ENCODE measurements at places on chromosomes 1 and 21.
A peak's percentile ranks its signal among the peaks of the same experiment; 100 is the strongest.

DNA sequence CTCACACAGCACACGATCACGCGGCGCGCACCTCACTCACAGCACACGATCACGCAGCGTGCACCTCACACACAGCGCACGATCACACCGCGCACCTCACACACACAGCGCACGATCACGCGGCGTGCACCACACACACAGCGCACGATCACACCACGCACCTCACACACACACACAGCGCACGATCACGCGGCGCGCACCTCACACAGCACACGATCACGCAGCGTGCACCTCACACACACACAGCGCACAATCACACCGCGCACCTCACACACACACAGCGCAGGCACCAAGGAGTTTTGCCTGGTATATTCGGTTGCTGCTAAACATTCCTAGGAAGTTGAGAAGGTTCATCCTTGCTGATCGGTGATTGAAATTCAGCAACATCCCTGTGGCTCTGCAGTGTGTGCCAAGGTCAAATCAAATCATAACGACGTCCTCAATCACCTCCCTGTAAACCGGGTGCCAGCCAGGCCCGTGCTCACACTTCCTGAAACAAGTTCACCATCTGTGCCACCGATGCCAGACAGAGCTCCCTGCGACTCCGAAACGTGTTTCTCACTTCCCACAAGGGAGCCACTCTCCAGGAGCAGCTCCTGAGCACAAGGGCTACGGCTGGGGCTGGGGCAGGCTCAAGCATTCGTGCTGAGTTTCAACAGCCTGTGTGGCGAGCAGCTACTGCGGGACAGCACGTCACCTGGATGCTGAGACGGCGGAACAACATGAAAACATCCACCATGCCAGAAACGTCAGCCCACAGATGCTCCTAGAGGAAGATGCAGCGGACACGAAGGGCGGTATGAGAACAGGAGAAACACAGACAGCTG is 30.2 kb downstream of the WDR4 start:
- DNase-seq: no peak

GRCh38 chr1:45929257-45929687 is 125.9 kb downstream of the MAST2 start:
- no peak for DNase-seq

GRCh38 chr1:114585231-114585630 is 3.8 kb upstream of the BCAS2 start:
- DNase-seq: no peak

DNA sequence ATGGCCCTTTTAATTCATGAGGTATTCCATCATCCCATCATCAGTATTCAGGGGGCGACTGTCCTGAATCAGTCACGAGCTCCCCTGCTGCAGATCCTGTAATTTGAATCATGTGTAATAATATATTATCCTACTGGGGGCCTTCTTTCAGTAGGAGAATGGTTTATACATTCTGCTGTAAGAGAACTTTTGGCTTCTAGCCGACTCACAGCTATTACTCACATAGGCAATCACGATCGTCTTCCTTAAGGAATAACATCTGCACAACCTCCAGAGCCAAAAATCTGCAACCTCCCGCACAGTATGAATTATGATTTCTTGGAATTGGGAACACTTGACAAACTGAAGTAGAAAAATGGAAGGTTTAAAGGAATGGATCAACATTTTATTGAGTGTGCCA is 343.0 kb downstream of the USP25 start:
- DNase-seq: no peak

DNA sequence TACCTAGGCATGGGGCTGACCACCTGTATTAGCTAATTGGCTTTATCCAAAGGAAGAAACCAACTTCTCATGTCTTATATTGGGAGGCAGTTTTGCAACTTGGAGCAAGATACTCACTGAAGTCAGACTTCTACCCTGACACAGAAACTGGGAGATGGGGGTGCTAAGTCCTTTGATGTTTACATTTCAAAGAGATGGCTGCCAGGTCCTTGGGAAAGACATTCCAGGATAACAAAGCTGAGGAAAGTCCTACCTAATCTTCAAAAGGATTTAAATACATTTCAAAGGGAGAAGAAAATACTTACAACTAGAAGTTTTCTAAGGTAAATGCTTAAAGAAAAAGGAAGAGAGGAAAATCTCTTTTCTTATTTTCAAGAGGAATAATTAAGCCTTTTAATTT is 62.1 kb downstream of the FH start:
- no peak for DNase-seq

GRCh38 chr1:7172804-7173203 is 387.6 kb downstream of the CAMTA1 start:
- DNase-seq: no peak

DNA sequence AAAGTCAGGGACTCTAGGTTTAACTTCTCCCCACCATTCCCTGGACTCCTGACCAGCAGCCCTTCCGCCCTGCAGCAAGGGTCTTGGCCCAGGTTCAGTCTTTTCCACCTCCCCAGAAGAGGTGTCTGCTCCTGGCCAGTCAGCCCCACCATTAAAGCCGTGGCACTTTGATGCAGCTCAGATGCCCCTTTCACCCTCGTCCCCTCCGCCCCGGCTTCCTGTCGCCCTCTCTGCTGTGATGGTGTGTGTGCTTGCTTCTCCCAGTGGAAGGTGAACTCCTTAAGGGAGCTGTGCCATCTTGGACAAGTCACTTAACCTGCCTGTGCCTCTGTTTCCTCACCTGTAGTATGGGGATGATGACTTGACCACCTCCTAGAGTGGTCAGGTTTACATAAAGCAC is 17.8 kb upstream of the TTC4 start:
- DNase-seq: no peak

DNA sequence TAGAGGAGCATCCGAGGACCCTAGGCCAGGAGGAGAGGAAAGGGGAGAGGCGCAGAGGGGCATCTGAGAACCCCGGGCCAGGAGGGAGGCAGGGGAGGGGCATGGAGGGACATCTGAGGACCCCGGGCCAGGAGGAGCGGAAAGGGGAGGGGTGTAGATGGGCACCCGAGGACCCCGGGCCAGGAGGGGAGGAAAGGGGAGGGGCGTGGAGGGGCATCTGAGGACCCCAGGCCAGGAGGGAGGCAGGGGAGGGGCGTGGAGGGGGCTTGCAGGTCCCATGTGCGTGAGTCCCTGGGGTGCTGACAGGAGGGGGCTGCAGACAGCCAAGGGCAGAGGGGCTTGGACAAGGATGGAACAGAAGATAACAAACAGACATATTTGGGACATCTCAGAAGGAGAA is 190.0 kb upstream of the ARHGEF16 start:
- no peak for DNase-seq

- DNase-seq: no peak
Observed at GRCh38 chr1:230693221-230693620, 20.7 kb downstream of the AGT start.

GRCh38 chr1:26677306-26678115 is 18.3 kb upstream of the ARID1A start:
- peak; percentile 71 for DNase-seq
